ENCODE measurements at places on chromosomes 6 and 20.

DNA sequence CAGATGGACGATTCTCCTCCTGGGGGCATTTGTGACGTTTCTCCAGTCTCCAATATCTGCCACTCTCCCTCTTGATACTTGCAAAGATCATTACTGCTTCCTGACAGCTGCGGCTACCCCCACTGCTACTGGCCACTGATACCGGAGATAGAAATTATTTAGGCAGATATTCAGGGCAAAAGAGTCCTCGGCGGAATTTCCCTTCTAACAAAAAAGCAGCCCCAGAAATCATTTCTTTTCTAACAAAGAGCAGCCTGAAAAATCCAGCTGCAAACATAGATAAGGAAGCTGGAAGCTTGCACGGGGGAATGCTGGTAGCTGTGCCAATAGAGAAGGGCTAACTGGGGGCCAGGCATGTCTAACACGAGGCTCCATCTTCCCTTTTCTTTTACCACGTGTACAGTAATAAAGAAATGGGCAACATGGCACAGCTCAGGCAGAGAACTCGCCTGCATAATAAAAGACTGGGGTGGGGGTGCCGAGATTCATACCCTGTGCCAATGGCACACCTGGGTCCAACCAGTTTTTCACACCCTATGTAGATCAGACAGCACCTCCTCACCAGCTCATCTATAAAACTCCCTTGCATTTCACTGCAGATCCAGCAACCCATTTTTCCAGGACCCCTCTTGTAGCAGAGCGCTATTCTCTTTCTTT, 6.1 kb downstream of the TP53RK start:
- DNase-seq: no peak

GRCh38 chr6:117549611-117550010, 52.7 kb downstream of the GOPC start:
- no peak for DNase-seq

GRCh38 chr6:55450005-55450404, 122.7 kb downstream of the GFRAL start:
- no peak for DNase-seq

DNA sequence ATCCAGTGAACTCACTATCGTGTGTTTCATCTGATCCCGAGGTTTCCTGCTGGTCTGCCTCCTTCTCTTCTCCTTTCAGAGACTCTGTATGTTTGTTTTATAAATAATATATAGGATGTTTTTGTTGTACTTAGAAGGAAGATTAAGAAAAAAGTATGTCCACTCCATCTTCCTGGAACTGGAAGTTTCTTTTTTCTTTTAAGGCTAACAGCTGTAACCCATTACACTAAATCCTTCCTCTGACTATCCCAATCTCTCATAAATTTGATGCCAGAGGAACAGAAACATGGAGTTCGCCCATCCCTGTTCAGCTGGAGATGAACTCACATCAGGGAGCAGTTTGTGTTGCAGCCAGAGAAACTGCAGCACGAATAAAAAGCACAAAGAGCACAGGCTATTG, 20.7 kb downstream of the RIPK1 start:
- no peak for DNase-seq

- no peak for DNase-seq
Observed at GRCh38 chr6:34608321-34609091, 52.4 kb upstream of the SPDEF start.

DNA sequence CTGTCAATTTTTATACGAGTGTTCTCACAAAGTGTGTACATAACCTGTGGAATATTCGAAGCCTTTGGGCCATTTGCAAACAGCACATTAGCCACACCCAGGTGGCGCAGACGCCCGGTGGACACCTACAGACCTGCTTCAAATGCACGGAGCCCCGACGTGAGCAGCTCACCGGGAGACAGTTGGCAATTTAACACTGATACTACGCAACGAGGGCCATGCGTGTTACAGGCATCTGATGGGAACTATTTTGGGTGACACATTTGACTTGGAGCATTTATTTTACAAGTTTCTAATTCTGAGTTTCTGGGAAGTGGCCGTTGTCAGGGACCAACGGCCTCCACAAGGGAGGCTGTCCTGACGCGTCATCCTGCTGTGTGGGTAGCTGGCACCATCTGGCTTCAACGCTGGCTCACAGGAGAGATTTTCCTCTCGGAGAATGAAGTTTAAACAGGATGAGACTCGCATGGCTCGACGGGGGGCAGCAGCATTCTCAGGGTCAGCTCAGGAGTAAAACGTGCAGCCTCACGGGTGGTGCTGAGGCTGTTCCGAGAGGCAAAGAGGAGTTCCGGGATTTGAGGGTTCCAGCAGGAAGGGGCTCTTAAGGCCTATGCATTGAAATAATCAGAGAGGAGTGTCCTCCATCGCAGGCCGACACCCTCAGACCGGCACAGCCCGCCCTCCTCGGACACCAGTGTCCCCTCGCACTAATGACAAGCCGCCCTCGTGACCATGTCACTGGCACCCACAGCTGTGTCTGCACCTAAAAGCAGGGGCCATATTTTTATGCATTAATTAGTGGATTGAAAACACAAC, 207.4 kb downstream of the DLL1 start:
- no peak for DNase-seq

- DNase-seq: no peak
Observed at GRCh38 chr20:34058831-34059230, 53.2 kb downstream of the EIF2S2 start.

- no peak for DNase-seq
Observed at GRCh38 chr6:53792016-53792415, 2.8 kb upstream of the LRRC1 start.

DNA sequence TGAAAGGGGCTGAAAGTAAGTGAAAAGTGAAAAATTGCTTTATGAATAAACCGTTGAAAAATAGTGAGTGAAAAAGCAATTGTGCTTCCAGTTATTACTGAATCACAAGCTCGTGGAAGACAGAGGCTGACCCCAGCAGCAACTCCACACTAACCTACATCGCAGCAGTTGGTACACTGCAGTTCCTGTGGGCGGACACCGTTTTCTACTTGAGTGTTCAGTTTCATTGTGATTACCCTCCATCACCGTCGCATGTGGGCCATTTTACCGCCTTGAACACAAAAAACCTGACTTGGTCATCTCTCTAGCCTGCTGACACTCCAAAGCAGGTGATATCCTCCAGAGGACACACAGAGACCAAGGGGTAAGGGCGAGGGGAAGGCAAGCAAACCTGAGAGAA, 28.4 kb downstream of the PRDM1 start:
- DNase-seq: no peak

DNA sequence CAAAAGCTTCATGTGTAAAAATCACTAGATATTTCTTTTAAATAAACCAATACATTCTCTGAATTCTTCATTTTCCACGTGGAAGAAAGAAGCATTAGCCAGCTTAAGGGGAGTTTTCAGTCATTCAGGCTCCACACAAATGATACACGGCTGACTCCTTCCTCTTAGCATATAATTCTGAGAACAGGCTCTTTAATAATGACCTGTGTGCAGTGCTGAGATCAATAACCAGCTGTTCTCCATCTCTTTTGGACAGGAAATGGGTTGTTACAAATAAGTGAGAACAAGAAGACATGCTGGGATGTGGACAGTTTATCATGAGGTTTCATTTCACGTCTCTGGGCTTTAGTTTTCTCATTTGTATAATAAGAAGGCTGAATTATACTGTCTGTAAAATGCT, 146.9 kb upstream of the C6orf118 start:
- no peak for DNase-seq
